ENCODE measurements at places on chromosomes 11 and 22.

- no peak for DNase-seq
Measured at GRCh38 chr22:17774206-17774925, at the start of gene BID. Gene BID (minus strand): TSS chr22:17774469. CDS start chr22:17750116, 24,353 bp downstream.

GRCh38 chr11:8871171-8871775 is 39.7 kb upstream of the AKIP1 start:
- no peak for DNase-seq

DNA sequence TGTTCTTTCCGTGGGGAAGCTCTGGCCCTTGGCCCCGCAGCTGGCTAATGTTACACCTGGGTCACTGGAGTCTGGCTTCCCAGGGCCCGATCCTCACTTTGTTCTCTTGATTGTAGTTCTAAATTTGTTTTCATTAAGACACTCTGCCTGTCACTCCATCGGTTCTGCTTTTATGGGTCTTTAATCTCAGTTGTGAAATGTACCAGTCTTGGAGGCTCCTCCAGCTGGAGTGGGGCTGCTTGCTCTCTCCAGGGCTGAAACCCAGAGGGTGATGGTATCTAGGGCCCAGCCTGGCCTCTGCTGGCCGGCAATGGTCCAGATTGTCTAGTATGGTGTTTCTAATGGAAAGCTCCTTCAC is 352.9 kb downstream of the TENM4 start:
- no peak for DNase-seq

- DNase-seq, result no peak
Measured at GRCh38 chr11:124174001-124174583, 9.1 kb upstream of the OR10D3 start.

DNA sequence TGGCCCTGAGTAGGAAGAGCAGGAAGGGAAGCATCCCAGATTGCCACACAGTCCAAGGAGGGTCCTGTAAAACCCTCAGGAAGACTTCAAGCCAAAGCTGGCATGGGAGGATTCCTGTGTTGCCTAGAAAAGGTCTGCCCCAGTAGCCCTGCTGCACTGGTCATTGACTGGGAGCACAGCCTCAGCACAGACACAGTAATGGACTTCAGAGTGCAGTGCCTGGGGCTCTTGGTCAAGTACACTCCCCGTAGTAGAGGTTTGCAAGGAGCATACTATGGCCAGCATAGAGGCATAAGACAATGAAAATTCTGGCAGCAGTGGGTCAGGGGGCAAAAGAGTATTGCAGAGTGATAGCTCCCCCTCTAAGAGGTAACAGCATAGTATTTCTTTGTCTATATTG is 36.2 kb upstream of the FJX1 start:
- DNase-seq, result no peak

DNA sequence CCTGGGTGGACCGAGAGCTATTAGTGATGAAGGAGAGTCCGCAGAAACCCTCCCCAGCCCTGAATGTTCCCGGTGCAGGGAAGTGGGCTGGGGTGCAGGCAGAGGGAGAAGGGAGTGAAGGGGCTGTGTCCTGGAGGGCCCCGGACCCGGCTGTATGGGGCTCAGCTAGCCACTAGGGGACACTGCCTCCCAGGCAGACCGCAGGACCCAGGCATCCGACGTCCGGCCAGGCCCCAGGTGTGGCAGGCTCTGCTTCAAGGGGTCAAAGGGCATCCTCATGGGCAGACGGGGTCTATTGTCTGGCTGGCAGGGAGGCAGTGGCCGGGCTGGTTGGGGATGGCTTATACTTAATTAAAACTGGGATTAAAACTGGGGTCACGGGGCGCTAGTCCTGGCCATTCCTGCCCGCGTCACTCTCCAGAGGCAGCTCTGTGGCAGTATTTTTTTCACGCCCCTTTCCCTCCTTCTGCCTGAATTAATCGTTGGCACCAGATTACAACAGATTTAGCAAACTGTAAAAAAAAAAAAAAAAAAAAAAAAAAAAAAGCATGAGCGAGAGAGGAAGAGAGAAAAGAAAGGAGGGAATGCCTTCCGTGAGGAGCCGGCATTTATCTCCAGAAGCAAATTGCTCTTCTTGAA is 5.1 kb downstream of the FLRT1 start:
- no peak for DNase-seq

DNA sequence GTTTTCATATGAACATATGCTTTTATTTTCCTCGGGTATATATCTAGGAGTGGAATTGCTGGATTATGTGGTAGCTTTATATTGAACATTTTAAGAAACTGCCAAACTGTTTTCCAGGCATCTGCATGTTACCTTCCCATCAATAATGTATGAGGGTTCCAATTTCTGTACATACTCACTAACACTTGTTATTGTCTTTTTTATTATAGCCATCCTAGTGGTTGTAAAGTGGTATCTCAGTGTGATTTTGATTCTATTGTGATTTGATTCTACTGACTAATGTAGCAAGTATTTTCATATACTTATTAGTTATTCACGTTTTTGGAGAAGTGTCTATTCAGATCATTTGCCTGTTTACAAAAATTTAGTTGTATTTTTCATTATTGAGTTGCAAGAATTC is 2.0 kb downstream of the ANO5 start:
- no peak for DNase-seq
